ENCODE measurements at places on chromosomes 1 and 21. TPM values are rescaled to one million over a fixed set of nuclear protein-coding genes. Genes with fewer than 3 reads are reported as not detected.

NENF gene
- 110 TPM for total RNA-seq

TAL1 gene
- total RNA-seq: not detected

ATF6 gene
- total RNA-seq: 56.3 TPM

EDARADD gene
- 1.1 TPM for total RNA-seq

NUF2 gene
- 23.8 TPM for total RNA-seq

ZNF648 gene
- total RNA-seq: not detected

KRTAP11-1 gene
- not detected for total RNA-seq

SMIM1 gene
- total RNA-seq: 1.2 TPM

CFHR2 gene
- total RNA-seq: not detected

TMEM240 gene
- 5.5 TPM for total RNA-seq

FAM78B gene
- 1.5 TPM for total RNA-seq

PSRC1 gene
- 13.0 TPM for total RNA-seq

CDK18 gene
- total RNA-seq: 4.9 TPM

AGO1 gene
- total RNA-seq: 13.5 TPM

KISS1 gene
- total RNA-seq: not detected

RUNX3 gene
- not detected for total RNA-seq

TCP10L gene
- total RNA-seq: not detected

NR1I3 gene
- not detected for total RNA-seq

MRPS6 gene
- 90.7 TPM for total RNA-seq

PLEKHM2 gene
- 65.8 TPM for total RNA-seq

ZBTB8A gene
- 11.5 TPM for total RNA-seq

ZNF496 gene
- 67.2 TPM for total RNA-seq

CD101 gene
- total RNA-seq: 0.42 TPM

C1orf87 gene
- total RNA-seq: not detected

FCGR2B gene
- not detected for total RNA-seq

SLC2A5 gene
- total RNA-seq: 0.61 TPM

KRTAP19-8 gene
- not detected for total RNA-seq
